ENCODE measurements at places on chromosomes 7 and 10.

DNA sequence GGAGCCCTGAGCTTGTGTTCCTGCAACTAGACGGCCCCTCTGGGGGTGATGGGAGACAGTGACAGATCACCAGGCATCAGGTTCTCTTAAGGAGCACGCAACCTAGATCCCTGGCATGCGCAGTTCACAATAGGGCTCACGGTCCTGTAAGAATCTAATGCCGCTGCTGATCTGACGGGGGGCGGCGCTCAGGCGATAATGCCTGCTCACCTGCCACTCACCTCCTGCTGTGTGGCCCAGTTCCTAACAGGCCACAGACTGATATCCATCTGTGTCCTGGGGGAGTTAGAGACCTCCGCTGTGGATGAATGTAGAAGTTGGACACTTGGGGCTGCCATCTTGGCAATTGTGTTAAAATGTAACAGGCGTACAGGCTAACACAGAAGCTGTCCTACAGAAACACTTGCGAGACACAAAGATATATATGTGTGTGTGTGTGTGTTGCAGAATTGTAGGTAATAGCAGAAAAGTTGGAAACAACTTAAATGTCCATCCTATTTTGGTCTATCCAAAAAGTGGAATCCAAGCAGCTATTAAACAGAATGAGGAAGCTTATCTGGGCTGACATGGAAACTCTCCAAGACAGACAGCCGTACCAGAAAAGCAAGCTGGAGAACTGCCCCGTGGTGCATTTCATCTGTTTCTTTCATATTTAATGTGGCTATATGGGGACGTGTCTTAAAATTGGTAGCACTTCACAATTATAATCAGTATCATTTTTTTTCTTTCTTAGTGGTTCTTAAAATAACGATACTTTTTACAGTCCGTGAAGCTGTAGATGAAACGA lies 82.8 kb downstream of the MKI67 start:
- no peak overlapping the region for H3K4me3 ChIP-seq
- no peaks in the 10 kb centered on the region for H3K27me3 ChIP-seq
- peak; percentile 60 for DNase-seq
- H3K27ac ChIP-seq, result no peak overlapping the region

- H3K36me3 ChIP-seq, result no peaks in the 10 kb centered on the region
- no peaks in the 10 kb centered on the region for H3K27me3 ChIP-seq
- DNase-seq, result no peak
Measured at GRCh38 chr7:141210862-141211261, 137.0 kb downstream of the TMEM178B start.

- no peaks in the 10 kb centered on the region for H3K27me3 ChIP-seq
- no peaks in the 10 kb centered on the region for H3K36me3 ChIP-seq
- no peak overlapping the region for H3K4me3 ChIP-seq
- DNase-seq, result no peak
- peaks cover 12% of the 10 kb centered on the region for H3K4me1 ChIP-seq
- H3K27ac ChIP-seq, result peak overlapping the region; percentile 58
Measured at GRCh38 chr10:28879875-28880682, 202.8 kb downstream of the BAMBI start.

GRCh38 chr7:123637878-123638277 lies 17.8 kb upstream of the LMOD2 start:
- no peak overlapping the region for H3K4me3 ChIP-seq
- DNase-seq, result no peak
- H3K4me1 ChIP-seq, result no peaks in the 10 kb centered on the region
- no peaks in the 10 kb centered on the region for H3K27me3 ChIP-seq
- H3K36me3 ChIP-seq, result no peaks in the 10 kb centered on the region

DNA sequence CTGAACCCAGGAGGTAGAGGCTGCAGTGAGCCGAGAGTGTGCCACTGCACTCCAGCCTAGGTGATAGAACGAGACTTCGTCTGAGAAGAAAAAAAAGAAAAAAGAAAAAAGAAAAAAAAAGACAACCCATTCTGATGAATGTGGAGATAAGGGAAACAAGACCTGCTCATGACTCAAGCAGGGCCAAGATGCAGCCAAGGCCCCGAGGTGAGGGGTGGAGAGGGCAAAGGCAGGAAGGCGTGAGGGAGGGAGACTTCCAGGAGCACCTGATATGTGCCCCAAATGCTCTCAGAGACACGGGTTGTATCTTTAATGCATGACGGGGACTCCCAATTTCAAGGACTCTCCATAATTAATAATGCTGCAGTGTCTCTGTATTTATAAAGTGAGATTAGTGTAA lies 134.6 kb downstream of the PIP4K2A start:
- no peak for DNase-seq
- H3K27me3 ChIP-seq, result no peaks in the 10 kb centered on the region
- H3K36me3 ChIP-seq, result peaks cover 17% of the 10 kb centered on the region
- H3K4me3 ChIP-seq, result no peak overlapping the region
- no peaks in the 10 kb centered on the region for H3K4me1 ChIP-seq

DNA sequence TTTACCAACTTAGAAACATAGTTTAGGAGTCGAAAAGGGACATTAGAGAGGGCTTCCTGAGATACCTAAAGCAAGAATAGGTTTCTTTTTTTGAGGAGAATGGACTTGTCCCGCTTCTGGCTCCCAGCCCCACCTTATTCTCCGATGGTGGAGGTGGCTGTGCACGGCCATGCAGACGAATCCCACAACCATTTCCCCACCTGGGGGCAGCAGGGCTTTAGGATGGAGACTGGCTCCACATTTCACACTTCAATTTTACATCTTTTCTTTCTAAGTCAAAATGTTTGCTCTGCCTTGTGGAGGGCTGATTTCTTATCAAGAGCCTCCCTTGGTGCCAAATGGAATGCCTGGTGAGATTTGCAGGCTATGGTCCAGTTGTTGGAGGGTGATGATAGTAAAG lies 118.5 kb downstream of the GLRX3 start:
- H3K36me3 ChIP-seq, result no peaks in the 10 kb centered on the region
- no peaks in the 10 kb centered on the region for H3K27me3 ChIP-seq
- no peak overlapping the region for H3K4me3 ChIP-seq
- no peaks in the 10 kb centered on the region for H3K4me1 ChIP-seq

GRCh38 chr10:122861711-122862161 lies 16.1 kb upstream of the CUZD1 start:
- H3K27ac ChIP-seq, result no peak overlapping the region
- no peaks in the 10 kb centered on the region for H3K36me3 ChIP-seq
- no peaks in the 10 kb centered on the region for H3K4me1 ChIP-seq

- H3K36me3 ChIP-seq, result no peaks in the 10 kb centered on the region
- no peak for DNase-seq
- no peaks in the 10 kb centered on the region for H3K27me3 ChIP-seq
- no peak overlapping the region for H3K4me3 ChIP-seq
- no peak overlapping the region for H3K27ac ChIP-seq
Measured at GRCh38 chr10:5817322-5818047, 4.3 kb upstream of the GDI2 start.

GRCh38 chr7:137986252-137987017 lies 15.5 kb downstream of the CREB3L2 start:
- peaks cover 99% of the 10 kb centered on the region for H3K4me1 ChIP-seq
- no peaks in the 10 kb centered on the region for H3K36me3 ChIP-seq

- no peaks in the 10 kb centered on the region for H3K27me3 ChIP-seq
- DNase-seq, result no peak
- no peak overlapping the region for H3K4me3 ChIP-seq
- no peaks in the 10 kb centered on the region for H3K4me1 ChIP-seq
Measured at GRCh38 chr7:13321316-13321715, 633.9 kb downstream of the ARL4A start.

- no peaks in the 10 kb centered on the region for H3K27me3 ChIP-seq
- no peak overlapping the region for H3K27ac ChIP-seq
- H3K36me3 ChIP-seq, result no peaks in the 10 kb centered on the region
- no peaks in the 10 kb centered on the region for H3K4me1 ChIP-seq
- DNase-seq, result no peak
- H3K4me3 ChIP-seq, result no peak overlapping the region
Measured at GRCh38 chr7:11742496-11742895, 89.5 kb downstream of the THSD7A start.

GRCh38 chr7:19415123-19415522 lies 269.9 kb upstream of the FERD3L start:
- no peak overlapping the region for H3K27ac ChIP-seq
- no peak for DNase-seq
- no peak overlapping the region for H3K4me3 ChIP-seq

- no peaks in the 10 kb centered on the region for H3K36me3 ChIP-seq
- DNase-seq, result peak; percentile 91
- H3K4me1 ChIP-seq, result no peaks in the 10 kb centered on the region
- H3K4me3 ChIP-seq, result peak overlapping the region; percentile 82
- peak overlapping the region; percentile 99 for H3K27ac ChIP-seq
Measured at GRCh38 chr10:80202934-80203834, 2.2 kb downstream of the ANXA11 start.

- peaks cover 3% of the 10 kb centered on the region for H3K36me3 ChIP-seq
- no peaks in the 10 kb centered on the region for H3K4me1 ChIP-seq
- H3K27me3 ChIP-seq, result no peaks in the 10 kb centered on the region
- DNase-seq, result no peak
- H3K4me3 ChIP-seq, result no peak overlapping the region
Measured at GRCh38 chr7:32564542-32564941, 69.3 kb downstream of the AVL9 start.

DNA sequence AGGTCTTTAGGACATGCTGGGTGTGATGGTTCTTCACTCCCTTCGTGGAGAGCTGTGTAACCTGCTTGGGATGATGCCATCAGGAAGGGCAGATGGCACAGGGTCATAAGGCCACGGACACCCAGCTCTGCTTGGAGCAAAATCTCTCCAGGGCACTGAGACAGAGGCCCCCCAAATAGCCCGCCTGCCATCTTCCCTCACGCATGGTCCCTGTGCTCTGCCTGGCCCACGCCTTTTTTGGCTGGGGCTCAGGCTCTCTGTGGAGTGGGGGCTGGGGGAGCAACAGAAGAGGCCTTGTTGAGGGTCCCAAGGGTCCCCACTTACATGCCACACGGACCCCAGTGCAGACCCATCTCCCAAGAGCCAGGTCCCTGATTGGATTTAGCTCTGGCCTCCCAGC lies 93.3 kb upstream of the RET start:
- no peaks in the 10 kb centered on the region for H3K4me1 ChIP-seq
- no peak overlapping the region for H3K27ac ChIP-seq
- DNase-seq, result peak; percentile 27
- H3K27me3 ChIP-seq, result no peaks in the 10 kb centered on the region
- H3K4me3 ChIP-seq, result no peak overlapping the region

DNA sequence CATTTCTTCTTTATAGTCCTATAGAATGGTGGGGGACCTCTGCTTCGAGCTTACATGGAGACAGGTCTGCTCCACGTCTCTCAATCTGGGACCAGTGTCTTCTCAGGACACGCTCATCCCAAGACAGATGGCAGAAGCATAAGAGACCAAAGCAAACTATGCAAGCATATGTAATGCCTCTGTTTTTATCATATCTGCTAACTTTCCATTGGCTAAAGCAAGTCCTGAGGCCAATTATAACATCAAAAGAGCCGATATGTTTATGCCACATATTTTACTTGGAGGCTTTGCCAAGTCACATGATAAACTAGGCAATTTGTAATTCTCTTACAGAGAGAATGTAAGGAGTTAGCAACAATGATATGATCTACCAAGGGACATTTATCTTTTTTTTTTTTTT lies 102.6 kb upstream of the NRBF2 start:
- no peaks in the 10 kb centered on the region for H3K27me3 ChIP-seq
- no peaks in the 10 kb centered on the region for H3K4me1 ChIP-seq
- no peaks in the 10 kb centered on the region for H3K36me3 ChIP-seq

DNA sequence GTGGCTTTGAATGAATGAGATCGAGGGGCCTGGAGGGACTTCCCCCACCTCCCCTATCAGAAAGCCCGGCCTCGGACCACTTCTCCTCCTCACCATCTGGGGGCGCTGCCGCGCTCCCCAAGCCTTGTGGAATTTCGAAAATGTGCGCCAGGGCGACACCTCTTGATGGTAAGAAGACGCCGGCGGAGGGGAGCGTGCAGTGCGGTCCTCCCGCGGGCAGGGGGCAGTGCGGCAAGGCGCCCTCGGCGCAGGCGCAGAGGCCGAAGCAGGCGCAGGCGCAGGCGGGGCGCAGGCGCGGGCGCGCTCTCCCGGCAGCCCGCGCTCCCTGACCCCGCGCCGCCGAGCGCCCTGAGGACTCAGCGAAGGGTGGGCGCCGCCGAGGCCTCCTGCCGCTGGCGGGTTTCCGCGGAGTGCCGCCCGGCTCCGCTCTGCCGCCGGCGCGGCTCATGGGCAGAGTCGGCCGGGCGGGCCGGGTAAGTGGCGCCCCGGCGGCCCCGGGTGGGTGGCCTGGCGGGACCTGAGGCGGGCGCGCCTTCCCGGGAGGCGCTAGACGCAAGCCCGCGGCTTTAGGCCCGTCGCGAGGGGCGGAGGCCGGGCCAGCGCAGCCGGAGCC lies at the start of gene RBM17:
TSS of gene RBM17 (plus strand) at position 314 of the 613 bp plus-strand sequence. CDS start 8,032 bp downstream, outside the sequence.
- DNase-seq, result peak; percentile 99
- H3K4me3 ChIP-seq, result peak within 1 kb of the TSS; percentile 99
- no peaks in the 10 kb centered on the region for H3K27me3 ChIP-seq
- no peaks in the 10 kb centered on the region for H3K36me3 ChIP-seq

DNA sequence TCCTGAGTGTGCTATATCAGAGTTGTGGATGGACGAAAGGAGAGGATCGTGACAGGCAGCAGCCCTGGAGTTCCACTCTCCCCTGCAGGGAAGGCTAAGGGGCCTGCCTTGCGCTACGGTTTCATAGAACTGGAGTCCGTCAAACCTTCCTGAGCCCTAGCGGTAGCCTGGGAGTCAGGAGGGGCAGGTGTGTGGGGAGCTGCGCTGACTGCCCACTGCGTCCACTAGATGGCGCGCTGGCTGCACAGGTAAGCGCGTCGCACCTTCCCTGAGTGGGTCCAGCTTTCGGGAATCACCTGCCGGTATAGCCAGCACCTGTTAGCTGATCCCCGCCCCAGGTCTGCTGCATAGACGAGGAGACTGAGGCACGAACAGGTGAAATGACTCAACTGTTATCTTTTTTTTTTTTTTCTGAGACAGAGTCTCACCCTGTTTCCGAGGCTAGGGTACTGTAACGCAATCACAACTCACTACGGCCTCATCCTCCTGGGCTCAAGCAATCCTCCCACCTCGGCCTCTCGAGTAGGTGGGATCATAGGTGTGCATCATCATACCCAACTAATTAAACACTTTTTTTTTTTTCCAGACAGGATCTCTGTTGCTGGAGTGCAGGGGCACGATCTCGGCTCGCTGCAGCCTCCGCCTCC lies 20.2 kb upstream of the BAIAP2L1 start:
- no peak overlapping the region for H3K4me3 ChIP-seq
- no peak for DNase-seq
- H3K27ac ChIP-seq, result no peak overlapping the region
- peaks cover 29% of the 10 kb centered on the region for H3K27me3 ChIP-seq
- H3K36me3 ChIP-seq, result no peaks in the 10 kb centered on the region

GRCh38 chr7:117014673-117015133 lies 61.4 kb downstream of the ST7 start:
- DNase-seq, result peak; percentile 77
- H3K4me1 ChIP-seq, result peaks cover 29% of the 10 kb centered on the region
- H3K4me3 ChIP-seq, result peak overlapping the region; percentile 15
- no peaks in the 10 kb centered on the region for H3K27me3 ChIP-seq
- no peak overlapping the region for H3K27ac ChIP-seq
- H3K36me3 ChIP-seq, result no peaks in the 10 kb centered on the region

GRCh38 chr10:13669901-13670300 lies 83.1 kb downstream of the PRPF18 start:
- no peaks in the 10 kb centered on the region for H3K27me3 ChIP-seq
- peak; percentile 37 for DNase-seq
- no peaks in the 10 kb centered on the region for H3K4me1 ChIP-seq
- no peaks in the 10 kb centered on the region for H3K36me3 ChIP-seq

All from sigmoid colon (tissue), 7 donors.